CD4-positive, alpha-beta memory T cell (primary cell): ENCODE measurements at places on chromosomes 12 and 14. TPM values are rescaled to one million over a fixed set of nuclear protein-coding genes. Genes with fewer than 3 reads are reported as not detected.

DNA sequence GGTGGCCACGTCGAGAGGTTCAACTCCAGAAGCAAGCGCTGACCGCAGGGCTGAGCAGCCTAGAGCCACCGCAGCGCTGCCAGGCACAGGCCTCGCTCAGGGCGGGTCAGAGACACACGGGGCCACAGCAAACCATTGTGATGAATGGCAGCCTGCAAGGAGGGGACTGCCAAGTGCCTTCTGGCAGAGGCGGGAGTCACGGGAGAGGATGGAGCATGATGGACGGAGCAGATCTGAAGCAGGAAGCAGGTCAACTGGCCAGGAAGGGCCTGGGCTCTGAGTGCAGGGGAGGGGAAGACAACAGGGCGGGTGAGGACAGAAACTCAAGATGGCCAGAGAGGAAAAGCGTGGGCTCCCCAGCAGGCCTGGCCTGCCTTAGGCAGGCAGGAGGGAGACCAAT lies 49.8 kb downstream of the CDC42BPB start:
- no peak for DNase-seq

The HELB gene
- 64.9 TPM for total RNA-seq

The USP44 gene
- 5.4 TPM for total RNA-seq

GRCh38 chr12:91327131-91327530 lies 144.5 kb upstream of the DCN start:
- no peak for DNase-seq

GRCh38 chr12:112665958-112666357 lies 125.6 kb upstream of the RPH3A start:
- DNase-seq, result peak; percentile 10

The SLC4A8 gene
- 0.47 TPM for total RNA-seq

GRCh38 chr12:2332236-2332635 lies 279.4 kb downstream of the CACNA1C start:
- DNase-seq, result no peak

- no peak for DNase-seq
Measured at GRCh38 chr14:88323086-88323522, at the start of gene KCNK10. Gene KCNK10 (minus strand): TSS chr14:88323269. CDS start chr14:88322798, 471 bp downstream.

- DNase-seq, result no peak
Measured at GRCh38 chr12:68784015-68784414, 24.0 kb upstream of the MDM2 start.

The TOMM20L gene
- not detected for total RNA-seq

- DNase-seq, result no peak
Measured at GRCh38 chr14:103718572-103718971, 3.0 kb downstream of the ZFYVE21 start.

GRCh38 chr12:90287585-90287984 lies 578.9 kb upstream of the ATP2B1 start:
- DNase-seq, result no peak

The MYO1H gene
- not detected for total RNA-seq

The TSPAN9 gene
- 0.84 TPM for total RNA-seq

The BCAT1 gene
- 2.5 TPM for total RNA-seq

GRCh38 chr14:50792051-50792477 lies 38.9 kb downstream of the NIN start:
- DNase-seq, result no peak

DNA sequence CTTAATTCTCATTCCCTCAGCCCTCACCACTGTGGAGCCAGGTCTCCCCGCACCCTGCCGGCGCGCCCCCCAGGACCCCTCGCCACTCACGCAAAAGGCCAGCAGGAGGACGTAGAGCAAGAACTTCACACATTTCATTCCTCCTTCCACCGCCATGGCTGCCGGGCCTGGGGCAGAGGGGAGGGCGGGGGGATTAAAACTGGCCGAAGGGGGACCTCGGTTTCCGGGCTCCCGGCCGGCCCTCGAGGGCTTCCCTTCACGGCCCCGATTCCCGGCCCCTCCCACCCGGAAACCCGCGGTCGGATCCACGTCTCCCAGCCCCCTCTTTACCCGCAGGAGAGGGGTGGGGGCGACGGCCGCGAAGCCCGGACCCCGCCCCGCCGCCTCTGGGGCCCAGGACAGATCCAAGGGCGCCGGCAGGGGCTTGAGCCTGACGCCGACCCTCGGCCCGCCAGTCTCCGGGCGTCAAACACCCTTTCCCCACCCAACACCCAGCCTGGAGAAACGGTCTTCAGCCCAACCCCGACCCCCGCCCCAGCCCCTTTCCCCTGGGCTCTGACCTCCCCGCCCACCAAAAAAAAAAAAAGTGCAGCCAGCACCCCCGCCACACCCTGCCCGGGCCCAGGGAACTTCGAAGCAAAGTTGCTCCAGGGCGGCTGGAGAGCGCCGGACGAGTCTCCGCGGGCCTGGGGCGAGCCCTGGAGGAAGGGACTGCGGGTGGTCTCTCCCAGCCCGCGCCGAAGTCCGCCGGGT lies 447 bp downstream of the CD63 start:
- DNase-seq, result no peak

DNA sequence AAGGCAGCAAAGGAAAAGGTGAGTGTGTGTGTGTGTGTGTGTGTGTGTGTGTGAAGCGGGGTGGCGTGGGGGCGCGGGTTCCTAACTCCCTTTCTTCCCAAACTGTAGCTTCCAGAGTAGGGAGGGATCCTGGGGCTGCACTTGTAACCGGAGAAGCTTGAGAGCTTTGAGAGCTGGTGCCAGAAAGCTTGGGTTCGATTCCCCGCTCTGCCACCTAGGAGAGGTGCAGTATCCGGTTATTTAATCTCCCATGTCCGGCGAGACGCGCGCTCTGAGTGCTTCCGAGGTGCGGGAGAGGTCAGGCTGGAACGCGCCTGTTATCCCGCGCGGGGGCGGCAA lies 7.2 kb upstream of the RACGAP1 start:
- no peak for DNase-seq

- peak; percentile 8 for DNase-seq
Measured at GRCh38 chr12:3077572-3078081, 448 bp downstream of the TSPAN9 start.

DNA sequence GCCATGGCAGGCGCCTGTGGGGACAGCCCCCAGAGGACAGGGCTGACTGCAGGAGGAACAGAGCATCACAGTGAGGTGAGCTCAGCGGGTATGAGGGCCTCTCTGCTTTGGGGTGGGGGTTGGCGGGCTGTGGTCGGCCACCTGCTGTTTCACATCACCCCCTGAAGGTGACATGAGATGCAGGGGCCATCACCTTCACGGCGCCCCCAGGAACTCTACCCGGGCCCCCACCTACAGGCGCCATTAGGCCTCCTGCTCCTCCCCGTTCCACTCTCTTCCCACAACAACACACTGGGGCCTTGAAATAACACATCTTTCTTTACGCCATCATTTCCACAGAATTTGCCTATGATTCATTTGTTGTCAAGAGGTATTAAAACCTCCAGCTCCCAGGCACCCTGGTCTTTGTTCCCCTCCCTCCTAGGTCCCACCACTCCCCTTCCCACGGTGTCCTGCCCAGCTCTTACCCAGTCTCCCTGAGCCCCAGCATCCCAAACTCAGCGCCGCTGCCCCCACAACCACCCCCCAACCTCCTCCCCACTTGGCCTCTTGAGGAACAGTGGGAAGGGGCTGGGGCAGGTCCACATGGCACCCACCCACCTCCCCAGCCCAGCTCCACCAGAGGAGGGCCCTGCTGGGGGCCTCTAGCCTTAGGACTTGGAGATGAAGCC lies 12.7 kb upstream of the HDAC7 start:
- no peak for DNase-seq

DNA sequence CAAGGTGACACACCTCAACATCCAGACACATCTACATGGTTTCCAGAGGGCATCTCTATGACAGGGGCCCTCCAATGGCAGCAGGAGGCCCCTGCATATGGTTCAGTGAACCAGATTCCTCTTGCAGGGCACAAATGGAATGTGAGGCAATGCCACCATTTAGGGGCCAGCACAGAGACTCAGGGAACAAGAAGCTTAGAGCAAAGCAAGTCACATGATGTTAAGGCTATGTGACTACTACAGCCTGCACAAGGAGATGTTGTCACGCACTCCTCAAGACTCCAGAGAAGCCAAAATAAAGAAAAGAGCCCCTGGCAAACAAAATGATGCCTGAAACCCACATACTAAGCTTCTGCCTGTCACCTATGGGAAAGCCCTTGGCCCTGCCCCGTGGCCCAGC lies 95.2 kb downstream of the RBM19 start:
- no peak for DNase-seq

The LPAR5 gene
- 10.2 TPM for total RNA-seq

GRCh38 chr12:25013061-25013460 lies 64.2 kb upstream of the BCAT1 start:
- DNase-seq, result no peak

The IGF1 gene
- not detected for total RNA-seq

GRCh38 chr14:94523265-94523664 lies 14.0 kb upstream of the SERPINA12 start:
- no peak for DNase-seq

The AMN gene
- total RNA-seq, result 5.1 TPM

- no peak for DNase-seq
Measured at GRCh38 chr14:104171895-104172294, 33.5 kb downstream of the KIF26A start.

GRCh38 chr14:39040529-39040928 lies 62.5 kb downstream of the SEC23A start:
- DNase-seq, result no peak

GRCh38 chr12:92464911-92465310 lies 237.9 kb upstream of the PLEKHG7 start:
- DNase-seq, result no peak

GRCh38 chr14:23359722-23360447 lies 5.1 kb downstream of the EFS start:
- no peak for DNase-seq

GRCh38 chr14:94104731-94105130 lies 5.8 kb upstream of the IFI27 start:
- no peak for DNase-seq

DNA sequence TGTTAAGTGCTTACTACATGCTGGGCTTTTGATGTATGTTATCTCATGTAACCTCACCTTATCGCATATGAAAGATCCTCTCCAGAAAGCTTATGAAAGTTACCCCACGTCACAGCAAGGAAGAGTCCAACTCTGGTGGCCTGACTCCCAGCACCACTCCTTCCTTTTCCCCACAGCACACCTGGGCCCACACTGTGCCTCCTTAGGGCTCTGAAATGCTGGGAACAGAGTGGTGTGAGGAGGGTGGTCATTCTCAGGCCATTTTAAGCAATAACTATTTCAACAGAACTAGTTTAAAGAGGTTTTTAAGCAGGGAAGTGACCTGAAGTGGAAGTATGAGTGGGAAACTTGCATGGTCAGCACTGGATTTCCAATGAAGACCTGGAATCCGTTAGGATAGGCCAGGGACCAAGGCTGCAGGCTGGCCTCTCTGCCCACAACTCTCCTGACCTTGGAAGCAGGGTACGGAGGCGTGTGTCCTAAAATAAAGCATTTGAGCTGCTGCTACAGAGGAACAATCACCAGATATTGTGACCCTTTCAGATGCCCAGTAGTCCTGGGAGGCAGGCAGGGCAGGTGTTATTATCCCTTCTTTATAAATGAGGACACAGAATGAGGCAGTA lies 67.2 kb upstream of the TMEM263 start:
- DNase-seq, result no peak

DNA sequence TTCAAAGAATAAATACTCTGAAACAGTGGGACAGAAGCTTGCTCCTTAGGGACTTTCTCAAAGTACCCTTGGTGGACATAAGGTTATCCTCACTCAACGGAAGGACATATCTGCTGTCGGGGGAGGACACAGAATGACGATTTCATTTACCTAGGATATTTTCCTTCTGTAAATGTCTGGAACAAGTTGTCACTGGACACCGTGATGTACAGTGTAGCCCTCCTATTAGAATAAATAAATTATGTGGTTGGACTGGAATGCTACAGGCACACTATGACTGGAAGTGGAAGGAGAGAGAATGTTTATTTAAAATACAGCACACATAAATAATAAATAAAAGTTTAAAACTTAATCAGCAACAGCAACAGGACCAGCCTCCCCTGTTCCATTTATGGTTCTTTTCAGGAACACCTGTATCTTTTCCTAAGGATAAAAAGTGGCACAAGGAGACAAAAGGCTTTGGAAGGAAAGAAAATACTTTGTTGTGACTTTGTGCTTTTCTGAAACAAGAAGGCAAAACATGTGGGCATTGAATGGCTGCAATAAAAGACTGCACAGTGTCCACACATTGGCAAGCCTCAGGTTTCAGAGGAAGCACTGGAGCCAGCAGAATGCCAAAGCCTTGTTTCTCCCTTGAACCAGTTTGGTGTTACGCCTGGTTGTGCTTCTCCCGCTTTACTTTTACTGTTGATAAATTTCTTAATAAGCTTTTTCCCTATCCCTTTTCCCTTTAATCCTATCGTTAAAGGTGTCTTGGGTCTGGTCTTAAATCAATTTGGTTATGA lies 36.8 kb downstream of the FGD4 start:
- no peak for DNase-seq

- DNase-seq, result no peak
Measured at GRCh38 chr12:57164966-57165625, 17.7 kb upstream of the LRP1-AS start.

The LYZ gene
- 40.5 TPM for total RNA-seq

- DNase-seq, result peak; percentile 19
Measured at GRCh38 chr14:60327447-60328331, 78.7 kb downstream of the PPM1A start.

GRCh38 chr14:69363964-69364363 lies 34.1 kb downstream of the ERH start:
- DNase-seq, result no peak

The RAPGEF3 gene
- total RNA-seq, result 0.39 TPM

The PLA2G1B gene
- not detected for total RNA-seq

The PLEK2 gene
- 4.1 TPM for total RNA-seq

DNA sequence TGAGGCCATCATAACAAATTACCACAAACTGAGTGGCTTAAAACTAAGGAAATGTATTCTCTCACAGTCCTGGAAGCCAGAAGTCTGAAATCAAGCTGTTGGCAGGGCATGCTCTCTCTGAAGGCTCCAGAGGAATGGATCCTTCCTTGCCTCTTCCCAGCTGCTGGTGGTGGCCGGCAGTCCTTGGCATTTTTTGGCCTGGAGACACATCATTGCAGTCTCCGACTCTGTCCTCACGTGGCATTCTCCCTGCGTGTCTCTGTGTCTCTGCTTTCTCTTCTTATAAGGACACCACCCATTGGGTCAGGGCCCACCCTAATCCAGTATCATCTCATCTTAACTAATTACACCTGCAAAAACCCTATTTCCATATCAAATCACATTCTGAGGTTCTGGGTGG lies 206.1 kb downstream of the SLC41A2 start:
- no peak for DNase-seq

The ADAMTS20 gene
- not detected for total RNA-seq

The PIWIL1 gene
- not detected for total RNA-seq
